ENCODE measurements at places on chromosomes 12 and 14.

GRCh38 chr14:65075628-65076325 is 26.5 kb downstream of the MAX start:
- DNase-seq, result no peak

DNA sequence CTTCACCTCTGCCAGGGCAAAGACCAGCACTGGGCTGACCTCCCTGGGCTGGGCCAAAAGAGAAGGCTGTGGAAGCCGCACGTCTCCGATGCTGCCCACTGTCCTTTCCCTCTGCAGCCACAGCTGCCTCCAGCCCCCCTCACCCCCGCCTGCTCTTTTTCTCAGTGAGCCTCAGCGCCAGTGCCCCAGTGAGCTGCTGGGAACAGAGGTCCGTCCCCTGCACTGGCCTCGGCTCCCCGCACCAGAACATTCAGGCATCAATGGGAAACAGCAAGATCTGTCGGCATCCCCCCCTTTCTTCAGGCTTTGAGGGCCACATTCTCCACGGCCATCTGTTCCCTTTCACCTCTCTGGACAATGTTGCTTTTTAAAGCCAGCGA is 398.1 kb downstream of the ZFP36L1 start:
- DNase-seq, result no peak

- DNase-seq, result no peak
Observed at GRCh38 chr12:84745127-84745526, 167.5 kb downstream of the SLC6A15 start.

DNA sequence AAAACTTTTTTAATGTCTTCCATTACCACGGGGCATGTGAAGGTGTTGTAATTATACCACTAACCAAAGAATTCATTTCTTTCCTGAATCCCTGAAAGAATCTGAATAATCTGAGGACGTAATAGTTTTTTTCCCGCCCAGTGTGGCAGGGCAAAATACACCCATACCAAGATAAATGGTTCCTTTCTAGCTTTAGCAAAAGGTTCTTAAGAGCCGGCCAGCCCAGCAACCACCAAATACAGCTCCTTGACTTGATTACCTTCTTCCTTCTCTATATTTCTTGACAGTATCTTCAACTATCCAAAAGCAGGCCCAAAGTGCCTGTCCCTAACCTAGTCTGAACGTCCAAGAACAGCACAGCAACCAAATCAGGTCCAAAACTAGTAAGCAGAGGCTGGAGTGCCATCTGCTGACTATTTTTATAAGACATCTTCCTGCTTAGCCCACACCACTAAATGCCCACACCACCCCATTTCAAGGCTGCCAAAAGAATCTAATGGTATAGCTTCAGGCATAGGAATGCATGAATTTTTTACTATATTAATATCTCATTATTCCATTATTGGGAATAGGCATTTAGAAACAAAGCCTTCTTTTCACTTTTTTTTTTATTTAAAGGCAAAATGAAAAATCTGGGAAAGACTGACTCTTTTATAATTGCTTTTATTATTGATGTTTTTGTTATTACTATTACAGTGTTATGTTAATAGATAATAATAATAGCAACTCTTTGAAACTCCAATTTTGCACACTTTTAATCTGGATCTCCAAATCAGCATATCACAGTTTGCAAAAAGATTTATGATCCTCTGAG is 524.4 kb downstream of the MED13L start:
- DNase-seq, result no peak

DNA sequence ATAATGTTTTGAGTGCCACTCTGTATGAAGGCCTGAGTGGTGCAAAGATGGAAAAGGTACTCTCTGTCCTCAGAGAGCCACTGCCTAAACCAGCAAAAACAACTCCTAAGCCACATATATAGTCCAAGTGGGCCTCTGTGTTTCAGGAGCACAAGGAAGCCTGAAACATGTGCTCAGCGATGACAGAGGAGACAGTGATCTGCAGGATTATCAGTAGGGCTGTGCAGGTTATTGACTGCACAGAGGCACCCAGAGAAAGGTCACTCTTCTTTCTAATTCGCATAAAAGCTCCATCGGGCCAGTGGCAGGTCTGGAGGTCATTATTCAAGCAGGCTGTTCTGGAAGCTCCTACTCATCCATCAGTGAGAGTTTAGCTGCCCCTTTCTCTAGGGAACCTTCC is 361.9 kb downstream of the BCL11B start:
- DNase-seq, result no peak

DNA sequence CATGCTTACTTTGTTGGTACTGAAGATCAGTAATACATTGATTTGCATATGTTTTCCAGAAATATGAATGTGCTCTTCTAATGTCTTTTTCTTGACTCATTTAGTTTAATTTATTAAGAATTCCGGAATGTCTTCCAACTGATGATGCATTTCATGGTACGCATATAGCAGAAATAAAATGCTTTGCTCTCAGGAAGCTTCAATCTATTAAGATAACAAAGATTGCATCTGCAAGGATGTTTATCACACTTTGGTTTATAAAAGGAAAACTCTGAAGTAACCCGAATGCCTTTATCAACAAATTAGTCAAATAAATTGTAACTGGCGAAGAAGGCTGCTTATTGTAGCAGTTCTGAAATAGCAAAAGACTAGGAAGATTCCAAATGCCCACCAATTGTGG is 166.4 kb upstream of the LMNTD1 start:
- DNase-seq, result no peak

DNA sequence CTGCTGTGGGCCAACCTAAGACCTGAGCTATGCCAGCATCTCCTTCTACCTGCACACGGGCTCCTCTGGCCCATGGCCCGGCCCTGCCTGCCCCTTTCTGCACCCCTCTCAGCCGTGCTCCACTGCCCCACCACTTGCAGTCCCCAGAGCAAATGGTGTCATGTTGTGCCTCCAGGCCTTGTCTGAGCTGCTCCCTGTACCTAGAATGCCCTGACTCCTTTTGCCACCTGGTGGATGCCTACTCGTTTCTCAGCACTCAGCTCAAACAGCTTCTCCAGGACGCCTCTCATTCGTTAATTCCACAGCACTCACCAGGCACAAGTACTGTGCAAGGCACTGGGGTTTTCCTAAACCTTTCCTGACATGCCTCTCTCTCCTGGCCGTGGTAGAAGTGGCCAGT is 63.2 kb upstream of the PNMA1 start:
- DNase-seq, result no peak

DNA sequence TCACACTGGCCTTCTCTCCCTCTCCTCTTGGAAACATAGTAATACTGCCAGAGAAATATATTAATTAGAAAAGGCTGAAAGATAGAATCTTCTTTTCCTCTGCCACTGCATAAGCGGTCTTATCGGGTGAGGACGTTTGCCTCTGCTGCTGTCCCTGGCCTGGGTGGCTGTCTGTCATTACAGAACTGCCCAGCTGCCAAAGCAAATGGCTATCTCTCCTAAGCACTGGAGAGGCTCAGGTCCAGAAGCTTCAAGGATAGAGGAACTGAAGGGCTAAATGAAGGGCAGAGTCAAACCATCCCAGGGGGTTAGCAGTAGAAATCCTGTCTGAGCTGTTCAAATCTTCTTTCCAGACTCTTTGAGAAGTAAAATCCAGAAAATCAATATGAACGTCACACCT is 198.6 kb upstream of the CAND1 start:
- no peak for DNase-seq

GRCh38 chr12:57039016-57039798 is 10.7 kb downstream of the MYO1A start:
- DNase-seq, result no peak

- DNase-seq, result no peak
Observed at GRCh38 chr12:6547566-6547965, 8.3 kb downstream of the IFFO1 start.

DNA sequence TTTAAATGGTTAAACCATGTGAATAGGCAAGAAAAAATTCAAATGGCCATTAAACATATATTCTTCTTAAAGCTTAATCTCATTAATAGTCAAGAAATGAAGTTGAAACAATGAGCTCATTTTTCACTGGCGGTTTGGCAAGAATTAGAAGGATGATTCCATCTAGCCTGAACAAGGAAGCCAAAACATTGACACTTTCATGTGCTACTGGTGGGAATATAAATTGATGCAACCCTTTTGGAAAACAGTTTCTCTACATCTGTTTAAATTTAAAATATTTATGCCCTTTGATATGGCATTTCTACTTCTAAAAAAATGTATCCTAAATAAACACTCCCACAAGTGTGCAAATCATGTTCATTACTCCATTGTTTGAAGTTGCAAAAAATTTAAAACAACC is 174.7 kb upstream of the HIF1A start:
- no peak for DNase-seq

GRCh38 chr14:90235179-90235976 is 21.0 kb upstream of the PSMC1 start:
- DNase-seq, result peak; percentile 33

- no peak for DNase-seq
Observed at GRCh38 chr12:34597548-34598351, 575.5 kb downstream of the ALG10 start.

GRCh38 chr12:24404086-24404815 is 454.8 kb upstream of the SOX5 start:
- no peak for DNase-seq

- no peak for DNase-seq
Observed at GRCh38 chr14:70934502-70935134, 27.4 kb downstream of the PCNX1 start.

DNA sequence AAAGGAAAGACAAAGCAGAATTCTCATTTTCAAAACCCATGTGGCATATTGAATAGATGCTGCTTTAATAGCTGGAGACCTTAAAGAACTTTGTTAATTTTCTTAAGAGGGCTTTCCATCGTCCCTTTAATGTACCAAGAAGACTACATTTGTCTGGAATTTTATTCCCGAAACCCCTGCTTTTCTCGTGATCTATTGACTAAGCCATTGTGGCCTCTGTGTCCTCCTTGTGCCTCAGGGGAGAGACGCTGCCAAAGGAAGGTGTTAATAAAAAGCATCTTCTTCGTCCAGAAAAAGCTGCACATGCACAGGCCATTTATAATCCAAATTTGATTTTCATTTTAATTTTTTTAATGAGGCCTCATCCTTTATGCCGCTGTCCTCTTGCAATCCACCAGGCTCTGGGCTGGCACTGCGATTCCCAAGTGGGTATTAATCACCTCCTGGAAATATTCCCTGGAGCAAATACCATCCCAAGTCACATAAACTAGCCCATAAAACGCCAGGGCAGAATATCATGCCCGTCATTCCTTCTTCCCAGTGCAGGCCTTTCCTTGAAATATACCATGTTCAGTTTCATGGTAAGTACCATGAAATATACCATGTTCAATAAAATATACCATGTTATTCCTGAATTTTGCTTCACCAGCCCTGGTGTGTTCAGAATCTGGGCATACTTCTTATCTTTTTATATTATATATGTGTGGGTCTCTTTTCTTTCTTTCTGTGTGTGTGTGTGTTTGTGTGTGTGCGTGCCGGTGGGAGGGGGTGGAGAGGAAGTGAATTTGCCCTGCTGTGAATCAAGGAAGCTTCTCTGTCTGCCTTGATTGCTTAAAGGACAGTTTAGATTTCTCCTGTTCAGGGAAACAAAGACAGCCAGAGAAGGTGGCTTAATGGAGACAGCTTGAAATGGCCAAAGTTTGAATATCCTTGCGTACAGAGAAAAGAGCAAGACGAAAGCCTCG is 147.6 kb downstream of the PHETA1 start:
- DNase-seq, result no peak

Measured in stimulated activated CD8-positive, alpha-beta memory T cell treated with anti-CD3 and anti-CD28 coated beads, Interleukin-7, amount 100 ng/mL, for 4 hours (primary cell).